Liver (tissue), 10 donors: ENCODE measurements at places on chromosomes 11 and 22. TPM values are rescaled to one million over a fixed set of nuclear protein-coding genes. Genes with fewer than 3 reads are reported as not detected.

Gene OR52I2
- under 0.01 TPM for total RNA-seq

GRCh38 chr22:39250131-39250530, 5.3 kb upstream of the PDGFB start:
- no peak for DNase-seq

- no peak for DNase-seq
These were observed 14.1 kb downstream of the ZFP91 start for GRCh38 chr11:58592760-58593472.

- DNase-seq: no peak
These were observed 62.2 kb downstream of the MORC2 start for GRCh38 chr22:30906411-30906810.

DNA sequence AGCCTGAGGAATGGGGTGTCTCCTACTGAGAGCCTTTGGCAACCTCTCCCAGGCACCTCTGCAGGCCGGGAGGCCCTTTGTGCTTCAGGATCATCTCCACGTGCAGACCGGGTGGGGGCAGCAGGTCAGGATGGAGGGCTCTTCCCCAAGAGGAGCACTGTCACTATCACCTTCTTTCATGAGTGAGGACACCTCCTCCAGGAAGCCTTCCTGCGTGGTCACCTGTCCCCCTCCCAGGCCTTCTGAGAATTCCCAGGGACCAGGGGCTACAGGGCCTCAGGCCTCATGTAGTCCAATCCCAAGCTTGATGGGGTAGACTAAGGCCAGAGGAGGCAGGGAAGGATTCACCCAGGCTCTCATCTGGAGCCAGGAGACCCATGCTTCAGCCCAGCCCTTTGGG, 57.6 kb downstream of the PDE2A start:
- no peak for DNase-seq

DNA sequence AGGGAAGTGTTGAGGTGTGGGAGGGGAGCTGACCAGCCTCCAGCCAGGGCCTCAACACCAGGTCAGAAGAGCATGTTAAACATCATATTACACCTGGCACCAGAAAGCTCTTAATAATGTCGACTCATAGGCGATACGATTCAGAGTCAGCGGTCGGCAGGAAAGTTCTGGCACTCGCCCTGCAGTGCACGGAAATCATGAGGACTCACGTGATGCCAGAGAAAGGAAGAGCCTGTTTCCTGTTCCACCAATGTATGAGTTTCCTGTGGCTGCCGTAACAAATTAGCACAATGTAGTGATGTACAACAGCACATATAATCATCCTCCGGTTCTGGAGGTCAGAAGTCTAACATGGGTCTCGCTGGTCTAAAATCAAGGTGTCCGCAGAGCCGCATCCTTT, 198.8 kb downstream of the BARX2 start:
- no peak for DNase-seq

GRCh38 chr11:61787928-61788491, 4.4 kb downstream of the TMEM258 start:
- DNase-seq: no peak

DNA sequence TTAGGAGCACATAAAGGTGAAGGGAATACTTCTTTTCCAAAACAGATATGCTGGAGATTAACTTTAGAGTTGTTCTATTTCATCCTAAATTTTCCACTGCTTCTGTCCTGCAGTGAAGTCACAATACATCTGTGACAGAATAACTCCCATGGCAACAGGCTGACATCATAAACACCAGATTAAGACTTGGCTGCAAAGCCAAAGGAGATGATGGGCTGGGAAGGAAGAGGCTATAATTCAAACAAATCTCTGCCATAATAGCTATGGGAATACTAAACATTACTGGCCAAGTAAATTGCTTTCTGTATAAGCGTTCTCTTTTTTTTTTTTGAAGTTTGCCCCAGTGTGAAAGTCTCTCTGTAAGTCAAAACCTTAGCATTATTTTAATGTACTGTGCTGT, 107.7 kb downstream of the CADM1 start:
- DNase-seq: no peak

Gene MMP13
- total RNA-seq: not detected
